ENCODE measurements at places on chromosomes 3 and 15.

GRCh38 chr3:115704661-115705338 is 81.5 kb downstream of the GAP43 start:
- DNase-seq: no peak

- DNase-seq: peak; percentile 72
Measured at GRCh38 chr3:102225407-102226132, 209.2 kb upstream of the ZPLD1 start.

- no peak for DNase-seq
Measured at GRCh38 chr3:110261141-110261540, 810.5 kb upstream of the NECTIN3 start.

- peak; percentile 30 for DNase-seq
Measured at GRCh38 chr3:141011232-141011996, 39.7 kb upstream of the SPSB4 start.

DNA sequence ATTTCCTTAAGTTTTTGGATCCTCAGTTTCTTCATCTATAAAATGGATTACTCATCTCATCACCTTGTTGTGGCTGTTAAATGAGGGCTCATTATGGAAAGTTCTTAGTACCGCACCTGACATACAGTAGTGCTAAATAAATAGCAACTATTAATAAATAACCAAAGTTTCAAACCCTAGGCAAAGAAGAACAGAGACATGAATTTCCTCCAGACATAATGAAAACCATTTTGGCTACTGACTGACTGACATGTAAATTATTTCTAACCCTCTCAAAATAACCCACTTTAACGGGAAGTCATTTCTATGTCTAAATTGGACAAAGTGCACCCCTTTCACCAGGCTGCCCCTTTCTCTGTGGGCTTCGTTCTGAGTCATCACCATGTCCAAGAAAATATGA is 17.4 kb upstream of the KLHL6 start:
- DNase-seq: no peak

DNA sequence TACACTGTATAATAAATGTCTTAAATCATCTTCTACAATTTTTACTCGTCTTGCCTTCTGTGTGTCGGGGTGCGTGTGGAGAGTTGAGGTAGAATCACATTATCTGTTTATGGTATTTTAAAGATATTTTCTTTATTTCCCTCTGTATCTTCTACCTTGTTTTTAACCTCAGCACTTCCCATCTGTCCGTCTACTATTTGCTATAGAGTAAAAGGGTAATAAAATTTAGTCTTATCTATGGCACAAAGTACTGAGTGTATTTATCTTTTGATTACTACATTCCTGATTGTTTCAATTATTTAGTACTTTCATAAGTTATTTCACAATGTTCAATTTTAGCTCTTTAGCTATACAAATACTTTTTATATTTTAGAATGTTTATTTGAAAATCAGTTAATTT is 62.2 kb downstream of the TRPC1 start:
- DNase-seq: no peak

DNA sequence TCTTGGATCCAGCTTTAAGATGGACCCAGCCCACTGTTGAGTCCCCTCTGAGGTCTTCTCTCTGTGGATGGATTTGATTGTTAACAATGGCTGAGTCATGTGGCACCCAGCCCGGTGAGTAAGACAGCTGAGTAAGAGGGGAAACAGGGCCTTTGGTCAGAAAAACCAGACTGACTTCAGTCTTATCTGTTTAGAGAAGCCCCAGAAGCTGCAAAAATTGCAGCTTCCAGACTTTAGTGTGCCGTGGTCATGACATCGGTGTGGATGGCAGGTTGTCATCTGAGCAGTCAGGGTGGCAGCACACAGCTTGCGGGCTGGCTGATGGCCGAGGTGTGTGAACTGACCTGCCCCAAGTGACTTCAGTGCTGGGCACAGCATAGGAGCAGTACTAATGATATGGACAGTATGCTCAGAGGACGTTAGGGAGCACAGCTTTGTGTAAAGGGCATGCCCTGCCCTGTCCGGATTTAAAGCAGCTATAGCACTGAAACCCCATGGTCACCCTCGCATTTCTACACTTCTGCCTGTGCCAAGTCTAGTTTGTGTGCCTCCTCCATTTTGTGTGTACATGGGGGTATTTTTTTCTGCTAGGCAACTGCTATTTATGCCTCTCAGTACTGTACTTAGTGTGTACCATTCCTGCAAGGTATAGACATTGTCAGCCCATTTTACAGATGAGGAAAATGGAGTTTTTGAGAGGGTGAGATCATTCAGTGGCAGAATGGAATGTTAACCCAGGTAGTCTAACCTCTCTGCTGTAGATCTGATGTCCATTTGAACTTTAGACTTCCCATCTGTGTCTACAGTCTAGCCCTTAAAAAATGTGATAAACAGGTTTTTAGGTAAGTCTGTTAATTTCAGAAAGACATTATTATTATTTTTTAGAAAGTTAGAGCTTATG is 44.4 kb downstream of the FLNB start:
- DNase-seq: peak; percentile 87

GRCh38 chr3:76383781-76384180 is 598.4 kb upstream of the ZNF717 start:
- no peak for DNase-seq

DNA sequence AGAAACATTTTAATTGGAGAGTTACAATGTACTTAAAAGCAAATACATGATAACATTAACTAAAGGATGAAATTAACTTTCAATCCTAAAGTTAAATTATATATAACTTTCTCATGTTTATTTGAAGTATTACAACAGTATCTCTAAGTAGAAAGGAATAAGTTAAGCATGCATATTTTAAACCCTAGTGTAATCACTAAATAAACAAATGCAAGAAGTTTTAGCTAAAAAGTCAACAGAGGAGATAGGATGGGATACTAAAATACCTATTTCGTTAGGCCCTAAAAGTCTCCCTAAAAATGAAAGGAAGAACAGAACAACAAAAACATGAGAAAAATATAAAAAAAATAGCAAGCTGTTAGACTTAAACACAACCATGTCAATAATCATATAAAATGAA is 361.3 kb upstream of the THBS1 start:
- no peak for DNase-seq

Measured in fibroblast of the conjunctiva (primary cell).